Eye (tissue), 1 donor: ENCODE measurements at places on chromosomes 2 and 18.
A peak's percentile ranks its signal among the peaks of the same experiment; 100 is the strongest.

DNA sequence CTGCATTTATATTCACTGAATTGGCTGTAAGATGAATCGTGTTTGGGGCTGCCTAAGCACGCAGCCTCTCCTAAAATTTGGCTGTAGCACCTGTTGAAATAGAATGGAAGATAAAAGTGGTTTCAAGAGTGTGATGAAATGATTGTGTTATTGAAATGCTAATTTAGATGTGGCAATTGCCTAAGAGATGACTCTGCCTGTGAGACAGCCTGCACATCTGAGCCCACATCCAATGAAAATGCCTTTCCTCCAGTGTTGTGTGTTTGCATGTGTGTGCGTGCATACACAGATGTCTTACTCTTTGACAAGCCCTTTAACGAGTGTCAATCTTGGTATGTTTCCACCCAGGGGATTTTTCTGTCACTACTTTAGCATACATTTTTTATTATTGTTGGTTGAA, 346.9 kb downstream of the MEIS1 start:
- DNase-seq: no peak

DNA sequence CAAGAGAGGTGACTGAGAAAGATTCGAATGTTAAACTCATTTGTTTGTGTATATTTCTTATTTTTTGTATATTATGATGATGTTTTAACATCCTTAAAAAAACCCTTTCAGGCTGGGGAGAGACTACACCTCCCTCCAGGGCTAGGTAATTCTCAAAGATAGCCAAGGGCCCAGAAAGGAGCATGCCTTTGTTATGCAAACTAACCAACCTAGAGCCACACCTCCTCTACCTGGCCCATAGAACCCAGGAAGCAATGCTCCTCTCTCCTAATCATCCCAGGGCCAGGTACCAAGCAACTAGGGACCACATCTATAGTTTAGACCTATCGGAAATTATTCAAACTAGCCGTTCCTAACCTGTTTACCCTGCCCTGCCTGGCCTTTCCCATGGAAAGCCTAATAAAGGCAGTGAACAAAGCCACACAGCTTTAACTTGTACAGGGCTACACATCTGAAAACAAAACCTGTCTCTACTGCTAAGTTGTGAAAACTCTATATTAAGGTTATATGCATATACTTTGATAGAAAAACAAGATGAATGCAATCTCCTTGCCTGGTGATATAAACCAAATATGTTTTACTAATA, 79.7 kb downstream of the COLEC12 start:
- DNase-seq: no peak

- DNase-seq: no peak
Observed at GRCh38 chr18:59706499-59706898, 9.3 kb upstream of the CCBE1 start.

DNA sequence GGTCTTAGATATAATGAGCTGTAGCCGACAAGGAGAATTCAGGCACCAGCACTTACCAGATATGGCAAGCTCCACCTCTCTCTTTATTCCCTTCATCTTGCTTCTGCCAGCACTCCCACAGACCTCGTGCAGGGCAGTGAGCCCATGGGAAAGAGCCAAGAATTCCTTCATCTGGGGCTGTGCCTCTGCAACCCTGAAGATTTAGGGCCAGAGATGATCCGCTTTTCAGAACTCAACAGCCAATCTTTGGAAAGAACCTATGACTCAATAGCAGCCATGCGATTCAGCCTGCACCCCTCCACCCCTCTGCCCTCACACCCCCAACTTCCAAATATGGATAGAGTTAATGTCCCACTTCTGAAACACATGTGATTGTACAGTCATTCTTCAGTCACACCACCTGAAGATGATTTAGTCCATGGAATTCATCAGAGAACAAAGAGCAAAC, 533.7 kb upstream of the TNP1 start:
- peak; percentile 19 for DNase-seq

DNA sequence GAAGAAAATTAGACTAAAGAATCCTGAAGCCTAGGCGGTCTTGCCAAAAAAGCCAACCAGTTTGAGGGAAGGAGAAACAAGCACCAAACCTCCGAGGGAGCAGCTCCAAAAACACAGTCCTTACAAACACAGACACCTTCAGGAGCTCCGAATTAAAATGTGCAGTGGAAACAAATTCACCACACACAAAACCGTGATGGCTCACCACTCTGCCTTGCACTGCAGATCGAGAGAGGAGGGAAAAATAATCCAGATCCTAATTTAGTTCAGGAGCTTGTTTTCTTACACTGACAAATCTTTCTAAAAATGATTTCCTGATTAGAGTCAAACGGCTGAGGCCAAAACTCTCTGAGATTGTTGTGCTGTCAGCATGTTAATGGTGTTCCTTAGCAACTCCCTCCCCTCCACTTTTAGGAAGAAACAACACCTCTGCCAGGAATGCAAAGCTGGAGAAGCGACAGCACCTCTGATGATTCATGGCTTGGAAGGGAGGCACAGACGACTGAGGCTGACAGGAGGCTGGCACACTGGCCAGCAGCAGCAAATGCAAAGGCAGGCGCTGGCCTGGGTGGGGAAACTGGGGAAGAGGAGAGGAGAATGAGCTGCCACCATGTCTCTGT, 249.4 kb upstream of the KLHL29 start:
- DNase-seq: peak; percentile 5
